HCT116 (cell line): ENCODE measurements at places on chromosomes 6 and 20. TPM values are rescaled to one million over a fixed set of nuclear protein-coding genes. Genes with fewer than 3 reads are reported as not detected.
A peak's percentile ranks its signal among the peaks of the same experiment; 100 is the strongest.

GRCh38 chr6:87561017-87561416, 28.8 kb downstream of the RARS2 start:
- H3K4me3 ChIP-seq, result no peak overlapping the region
- peaks cover 17% of the 10 kb centered on the region for H3K36me3 ChIP-seq
- H3K27ac ChIP-seq, result no peak overlapping the region
- no peaks in the 10 kb centered on the region for H3K27me3 ChIP-seq

DNA sequence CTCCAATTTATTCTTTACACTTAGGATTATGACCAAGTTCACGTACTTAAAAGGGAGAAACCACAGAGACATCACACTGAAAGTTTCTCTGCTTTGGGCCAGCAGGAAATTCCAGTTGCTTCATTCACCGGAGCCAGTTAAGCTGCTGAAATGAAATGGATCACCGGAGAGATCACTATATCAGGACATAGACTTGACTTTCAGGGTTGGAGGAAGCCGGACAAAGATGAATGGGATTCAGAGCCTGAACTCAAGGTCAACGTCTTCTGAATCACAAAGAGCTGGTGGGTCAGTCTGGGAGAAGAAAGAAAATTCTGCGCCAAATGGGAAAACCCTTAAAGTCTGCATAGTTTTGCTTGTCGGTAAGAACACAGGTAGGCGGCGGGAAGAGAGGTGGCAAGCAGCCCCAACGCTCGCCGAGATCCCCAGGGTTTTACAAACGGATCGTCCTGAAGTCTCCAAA, 81.9 kb upstream of the CCDC28A start:
- peak; percentile 52 for DNase-seq
- peak overlapping the region; percentile 88 for H3K27ac ChIP-seq
- no peaks in the 10 kb centered on the region for H3K36me3 ChIP-seq
- no peaks in the 10 kb centered on the region for H3K27me3 ChIP-seq

The SH3BGRL2 gene
- total RNA-seq, result 5.2 TPM

The CYP24A1 gene
- 267 TPM for total RNA-seq

The RBM24 gene
- 3.3 TPM for total RNA-seq

The DYNLT1 gene
- 239 TPM for total RNA-seq

DNA sequence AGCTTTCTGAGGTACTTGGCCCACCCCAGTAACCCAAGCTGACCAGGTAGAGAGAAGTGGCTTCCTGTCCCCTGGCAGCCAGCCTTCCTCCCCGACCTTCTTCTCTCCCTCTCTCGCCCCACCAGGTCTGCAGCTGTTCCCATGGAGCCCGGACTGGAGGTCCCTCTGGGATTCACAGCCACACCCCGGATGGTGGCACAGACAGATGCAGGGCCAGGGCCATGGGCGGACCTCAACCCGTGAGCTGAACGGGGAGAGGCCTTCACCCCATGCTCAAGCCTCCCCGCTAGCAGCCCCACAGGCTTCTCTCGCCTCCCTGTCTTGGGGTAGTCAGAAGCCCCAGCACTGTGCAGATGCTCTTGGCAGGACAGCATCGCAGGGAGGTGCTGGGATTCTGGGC, 41.3 kb downstream of the CPXM1 start:
- H3K27ac ChIP-seq, result no peak overlapping the region
- no peak overlapping the region for H3K4me3 ChIP-seq
- no peak for DNase-seq
- no peaks in the 10 kb centered on the region for H3K27me3 ChIP-seq
- H3K4me1 ChIP-seq, result peaks cover 6% of the 10 kb centered on the region
- no peaks in the 10 kb centered on the region for H3K36me3 ChIP-seq

The KIF6 gene
- total RNA-seq, result not detected

DNA sequence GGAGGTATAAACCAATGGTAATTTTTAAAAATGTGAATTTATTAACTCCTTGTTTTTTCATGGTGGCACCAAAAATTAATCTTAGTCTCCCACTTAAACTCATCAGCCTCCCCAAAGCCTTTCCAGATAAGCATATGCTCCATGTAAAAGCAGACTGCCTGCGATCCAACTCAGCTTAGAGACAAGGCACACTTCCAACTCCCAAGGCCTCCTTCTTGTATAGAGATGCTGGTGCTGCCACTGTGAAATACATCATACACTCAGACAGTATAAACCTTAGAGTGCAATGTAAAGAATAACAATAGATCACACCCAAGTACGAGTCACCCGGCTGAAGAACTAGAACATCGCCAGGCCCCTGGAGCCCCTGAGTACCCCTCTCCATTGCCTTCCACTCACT, 2.0 kb downstream of the ANKRD6 start:
- H3K27me3 ChIP-seq, result no peaks in the 10 kb centered on the region
- no peak for DNase-seq
- H3K36me3 ChIP-seq, result no peaks in the 10 kb centered on the region
- H3K4me3 ChIP-seq, result no peak overlapping the region
- no peak overlapping the region for H3K27ac ChIP-seq

GRCh38 chr6:52231406-52232127, 12.7 kb downstream of the IL17F start:
- H3K27me3 ChIP-seq, result no peaks in the 10 kb centered on the region
- H3K4me1 ChIP-seq, result peaks cover 7% of the 10 kb centered on the region; the same call in 1 of the 2 replicates
- no peak overlapping the region for H3K4me3 ChIP-seq
- no peaks in the 10 kb centered on the region for H3K36me3 ChIP-seq

The NRSN1 gene
- total RNA-seq, result not detected

DNA sequence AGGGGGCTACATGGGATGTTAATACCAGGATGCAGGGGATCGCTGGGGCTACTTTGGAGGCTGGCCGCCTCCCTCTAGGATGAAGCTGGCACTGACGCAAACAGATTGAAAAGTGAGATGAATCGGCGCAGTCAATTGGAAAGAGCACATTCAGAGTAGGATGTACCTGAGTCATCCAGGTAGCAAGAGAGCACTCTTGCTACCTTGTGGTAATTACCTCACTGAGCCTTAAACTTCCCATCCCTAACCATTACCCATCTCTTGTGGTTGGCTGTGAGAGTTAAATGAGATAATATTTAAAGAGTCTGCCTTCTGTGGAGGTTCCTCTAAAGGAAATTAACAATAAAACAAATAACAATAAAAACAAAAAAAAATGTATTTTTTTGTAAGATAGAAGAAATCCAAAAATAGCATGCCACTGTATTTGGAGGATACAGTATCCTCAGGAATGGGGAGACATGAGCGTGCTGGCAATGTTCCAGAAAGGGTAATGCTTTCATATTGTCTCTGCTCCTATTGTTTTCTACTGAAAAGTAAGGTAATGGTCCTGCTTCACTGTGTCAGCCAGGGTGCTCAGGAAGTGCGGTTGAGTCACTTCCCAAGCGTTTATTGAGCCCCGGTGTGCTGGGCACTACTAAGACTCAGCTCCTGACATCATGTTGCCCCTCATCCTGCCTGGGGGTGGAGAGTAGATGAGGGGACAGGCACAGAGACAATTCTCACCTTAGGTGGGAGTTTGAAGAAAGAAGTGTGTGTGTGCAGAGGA, 301.1 kb downstream of the EYA4 start:
- H3K27ac ChIP-seq, result no peak overlapping the region
- H3K27me3 ChIP-seq, result no peaks in the 10 kb centered on the region
- no peaks in the 10 kb centered on the region for H3K36me3 ChIP-seq

DNA sequence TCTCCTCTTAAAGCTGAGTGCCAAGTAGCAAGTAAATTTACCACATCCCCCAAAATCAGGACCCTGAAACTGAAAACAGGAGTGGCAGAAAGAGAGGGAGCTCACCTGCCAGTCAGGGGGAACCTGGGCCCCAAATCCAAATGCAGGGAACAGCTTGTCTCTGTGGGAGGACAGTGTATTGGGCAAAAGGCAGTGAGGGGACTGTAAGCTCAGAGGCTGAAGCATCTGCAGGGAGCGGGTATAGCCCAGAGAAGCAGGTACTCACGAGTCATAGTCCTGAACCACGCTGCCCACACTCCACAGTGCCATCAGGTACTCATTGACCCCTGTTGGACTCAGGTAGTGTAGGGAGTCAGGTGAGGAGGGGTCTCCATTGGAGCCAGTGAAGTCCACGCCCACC, 15.0 kb downstream of the SPAG4 start:
- no peak overlapping the region for H3K27ac ChIP-seq
- peaks cover 47% of the 10 kb centered on the region for H3K36me3 ChIP-seq
- no peak for DNase-seq
- H3K4me3 ChIP-seq, result no peak overlapping the region
- no peaks in the 10 kb centered on the region for H3K4me1 ChIP-seq
- H3K27me3 ChIP-seq, result no peaks in the 10 kb centered on the region

- H3K36me3 ChIP-seq, result no peaks in the 10 kb centered on the region
- H3K4me3 ChIP-seq, result no peak overlapping the region
Measured at GRCh38 chr20:36277546-36277945, 28.6 kb upstream of the DLGAP4 start.

- H3K27ac ChIP-seq, result no peak overlapping the region
- no peaks in the 10 kb centered on the region for H3K27me3 ChIP-seq
- no peak for DNase-seq
- H3K4me3 ChIP-seq, result no peak overlapping the region
- H3K4me1 ChIP-seq, result peaks cover 11% of the 10 kb centered on the region
Measured at GRCh38 chr6:17965397-17965796, 22.0 kb downstream of the KIF13A start.

DNA sequence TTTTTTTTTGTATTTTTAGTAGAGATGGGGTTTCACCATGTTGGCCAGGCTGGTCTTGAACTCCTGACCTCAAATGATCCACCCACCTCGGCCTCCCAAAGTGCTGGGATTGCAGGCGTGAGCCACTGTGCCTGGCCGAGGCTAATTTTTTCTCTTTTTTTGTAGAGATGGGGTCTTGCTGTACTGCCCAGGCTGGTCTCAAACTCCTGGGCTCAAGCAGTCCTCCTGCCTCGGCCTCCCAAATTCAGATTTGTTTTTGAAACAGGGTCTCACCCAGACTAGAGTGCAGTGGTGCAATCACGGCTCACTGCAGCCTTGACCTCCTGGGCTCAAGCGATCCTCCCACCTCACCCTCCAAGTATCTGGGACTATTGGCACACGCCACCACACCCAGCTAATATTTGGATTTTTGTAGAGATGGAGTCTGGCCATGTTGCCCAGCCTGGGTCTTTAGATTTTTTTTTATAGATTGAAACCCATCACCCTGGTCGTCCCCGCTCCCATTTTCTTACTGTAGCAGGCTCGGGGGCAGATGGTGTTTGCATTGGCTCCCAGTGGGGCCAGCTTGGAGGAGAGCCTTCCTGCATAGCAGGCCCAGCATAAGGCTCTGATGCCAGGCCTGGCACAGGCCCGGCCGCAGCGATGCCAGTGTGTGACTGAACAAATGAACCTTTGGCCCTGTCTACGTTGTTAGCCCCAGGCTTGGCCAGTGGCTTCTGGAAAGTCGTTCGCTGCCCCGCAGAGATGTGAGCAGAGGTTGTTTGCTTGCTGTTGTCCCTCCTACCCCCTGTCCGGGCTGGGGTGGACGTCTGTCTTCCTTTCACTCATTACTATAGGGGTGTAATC, 4.3 kb upstream of the MTG2 start:
- H3K4me1 ChIP-seq, result peaks cover 6% of the 10 kb centered on the region
- H3K27me3 ChIP-seq, result no peaks in the 10 kb centered on the region
- no peak overlapping the region for H3K4me3 ChIP-seq
- no peak for DNase-seq
- H3K36me3 ChIP-seq, result peaks cover 2% of the 10 kb centered on the region

The CFB gene
- 1.5 TPM for total RNA-seq

The MYBL2 gene
- total RNA-seq, result 92.1 TPM

DNA sequence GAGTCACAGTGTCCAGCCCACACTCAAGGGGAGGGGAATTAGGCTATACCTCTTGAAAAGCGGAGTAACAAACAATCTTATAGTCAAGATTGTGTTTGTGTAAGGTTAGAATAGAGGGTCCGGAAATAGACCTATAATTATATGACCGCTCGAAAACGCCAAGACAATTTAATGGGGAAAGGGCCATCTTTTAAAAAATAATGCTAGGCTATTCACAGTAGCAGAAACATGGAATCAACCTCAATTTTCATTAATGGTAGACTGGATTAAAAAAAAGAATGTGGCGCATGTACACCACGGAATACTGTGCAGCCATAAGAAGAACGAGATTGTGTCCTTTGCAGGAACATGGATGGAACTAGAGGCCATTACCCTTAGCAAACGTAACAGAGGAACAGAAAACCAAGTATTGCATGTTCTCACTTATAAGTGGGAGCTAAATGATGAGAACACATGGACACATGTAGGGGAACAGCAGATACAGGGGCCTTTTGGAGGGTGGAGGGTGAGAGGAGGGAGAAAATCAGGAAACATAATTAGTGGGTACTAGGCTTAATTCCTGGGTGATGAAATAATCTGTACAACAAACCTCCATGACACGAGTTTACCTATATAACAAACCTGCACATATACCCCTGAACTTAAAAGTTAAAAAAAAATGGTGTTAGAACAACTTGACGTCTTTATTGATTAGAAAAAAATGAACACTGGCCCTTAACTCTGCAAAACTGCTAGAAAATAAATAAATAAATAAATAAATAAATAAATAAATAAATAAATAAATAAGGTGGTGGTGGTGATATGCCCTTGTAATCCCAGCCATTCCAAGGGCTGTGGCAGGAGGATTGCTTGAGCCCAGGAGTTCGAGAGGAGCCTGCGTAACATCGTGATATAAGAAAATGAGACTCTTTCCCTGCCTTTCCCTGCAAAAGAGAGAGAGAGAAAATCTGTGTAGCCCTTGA, 30.3 kb downstream of the TOP1 start:
- no peaks in the 10 kb centered on the region for H3K27me3 ChIP-seq
- no peak overlapping the region for H3K27ac ChIP-seq
- DNase-seq, result no peak
- H3K4me1 ChIP-seq, result peaks cover 20% of the 10 kb centered on the region; the same call in 1 of the 2 replicates

GRCh38 chr20:23350904-23351838, 580 bp downstream of the NXT1 start:
- peaks cover 25% of the 10 kb centered on the region; the same call in 1 of the 2 replicates for H3K36me3 ChIP-seq
- peak overlapping the region; percentile 99 for H3K4me3 ChIP-seq
- H3K4me1 ChIP-seq, result peaks cover 15% of the 10 kb centered on the region
- DNase-seq, result peak; percentile 47
- no peaks in the 10 kb centered on the region for H3K27me3 ChIP-seq

GRCh38 chr20:23270382-23270911, 80.1 kb upstream of the NXT1 start:
- H3K36me3 ChIP-seq, result no peaks in the 10 kb centered on the region
- H3K4me3 ChIP-seq, result no peak overlapping the region
- no peak for DNase-seq
- no peaks in the 10 kb centered on the region for H3K4me1 ChIP-seq
- H3K27ac ChIP-seq, result no peak overlapping the region
- H3K27me3 ChIP-seq, result peaks cover 6% of the 10 kb centered on the region
